ENCODE measurements at places on chromosomes 6 and 20. TPM values are rescaled to one million over a fixed set of nuclear protein-coding genes. Genes with fewer than 3 reads are reported as not detected.

Gene TSBP1
- not detected for total RNA-seq

Gene AIG1
- 57.2 TPM for total RNA-seq

Gene SLC17A3
- not detected for total RNA-seq

Gene ACOT13
- total RNA-seq = 78.9 TPM

DNA sequence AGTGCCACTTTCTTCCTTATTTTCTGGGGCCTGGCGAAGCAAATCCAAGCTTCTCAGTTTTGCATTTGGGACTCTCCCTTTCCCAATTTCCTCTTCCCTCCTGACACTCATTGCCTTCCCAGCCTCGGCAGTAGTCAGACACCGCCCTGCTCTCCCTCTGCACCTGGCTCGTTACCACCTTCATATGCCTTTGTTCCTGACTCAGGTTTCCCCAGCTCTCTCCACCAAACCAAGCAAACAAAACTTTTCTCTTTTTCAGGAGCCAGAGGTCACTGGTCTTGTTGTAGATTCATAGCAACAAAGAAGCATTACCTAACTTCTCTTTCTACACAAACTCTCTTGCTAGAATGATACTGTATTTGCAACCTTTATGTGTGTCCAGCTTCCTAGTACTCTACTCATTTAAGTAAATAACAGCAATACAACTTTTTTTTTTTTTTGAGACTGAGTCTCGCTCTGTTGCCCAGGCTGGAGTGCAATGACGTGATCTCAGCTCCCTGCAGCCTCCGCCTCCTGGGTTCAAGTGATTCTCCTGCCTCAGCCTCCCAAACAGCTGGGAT is 9.0 kb upstream of the ZC3H12D start:
- DNase-seq = no peak
- H3K27me3 ChIP-seq = no peaks in the 10 kb centered on the region
- no peaks in the 10 kb centered on the region for H3K36me3 ChIP-seq
- H3K4me3 ChIP-seq = no peak overlapping the region
- H3K4me1 ChIP-seq = no peaks in the 10 kb centered on the region
- no peak overlapping the region for H3K27ac ChIP-seq

- H3K27ac ChIP-seq = peak overlapping the region; percentile 97
- H3K36me3 ChIP-seq = peaks cover 17% of the 10 kb centered on the region
- H3K4me3 ChIP-seq = peak overlapping the region; percentile 62
- peak; percentile 83 for DNase-seq
- H3K4me1 ChIP-seq = peaks cover 72% of the 10 kb centered on the region
- H3K27me3 ChIP-seq = no peaks in the 10 kb centered on the region
These were observed 44.2 kb upstream of the SLC9A8 start for GRCh38 chr20:49768204-49769047.

- no peak overlapping the region for H3K4me3 ChIP-seq
- no peak overlapping the region for H3K27ac ChIP-seq
- DNase-seq = no peak
- H3K36me3 ChIP-seq = no peaks in the 10 kb centered on the region
- H3K4me1 ChIP-seq = peaks cover 10% of the 10 kb centered on the region
These were observed 72.9 kb upstream of the DTNBP1 start for GRCh38 chr6:15735567-15736265.

- H3K36me3 ChIP-seq = no peaks in the 10 kb centered on the region
- peaks cover 61% of the 10 kb centered on the region for H3K4me1 ChIP-seq
- H3K27ac ChIP-seq = peak overlapping the region; percentile 80
These were observed 117.1 kb downstream of the ISM1 start for GRCh38 chr20:13338097-13338661.

DNA sequence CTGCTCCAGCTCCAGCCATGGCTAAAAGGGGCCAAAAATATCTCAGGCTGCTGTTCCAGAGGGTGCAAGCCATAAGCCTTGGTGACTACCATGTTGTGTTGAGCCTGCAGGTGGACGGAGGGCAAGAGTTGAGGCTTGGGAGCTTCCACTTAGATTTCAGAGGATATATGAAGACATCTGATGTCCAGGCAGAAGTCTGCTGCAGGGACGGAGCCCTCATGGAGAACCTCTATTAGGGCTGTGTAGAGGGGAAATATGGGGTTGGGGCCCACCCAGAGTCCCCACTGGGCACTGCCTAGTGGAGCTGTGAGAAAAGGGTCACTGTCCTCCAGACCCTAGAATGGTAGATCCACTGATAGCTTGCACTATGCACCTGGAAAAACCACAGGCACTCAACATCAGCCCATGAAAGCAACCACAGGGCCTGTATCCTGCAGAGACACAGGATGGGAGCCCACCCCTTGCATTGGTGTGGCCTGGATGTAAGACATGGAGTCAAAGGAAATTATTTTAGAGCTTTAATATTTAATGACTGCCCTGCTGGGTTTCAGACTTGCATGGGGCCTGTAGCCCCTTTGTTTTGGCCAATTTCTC is 70.5 kb downstream of the NINL start:
- H3K36me3 ChIP-seq = peaks cover 5% of the 10 kb centered on the region
- H3K4me1 ChIP-seq = no peaks in the 10 kb centered on the region
- H3K27me3 ChIP-seq = no peaks in the 10 kb centered on the region
- H3K27ac ChIP-seq = no peak overlapping the region
- H3K4me3 ChIP-seq = no peak overlapping the region
- no peak for DNase-seq

DNA sequence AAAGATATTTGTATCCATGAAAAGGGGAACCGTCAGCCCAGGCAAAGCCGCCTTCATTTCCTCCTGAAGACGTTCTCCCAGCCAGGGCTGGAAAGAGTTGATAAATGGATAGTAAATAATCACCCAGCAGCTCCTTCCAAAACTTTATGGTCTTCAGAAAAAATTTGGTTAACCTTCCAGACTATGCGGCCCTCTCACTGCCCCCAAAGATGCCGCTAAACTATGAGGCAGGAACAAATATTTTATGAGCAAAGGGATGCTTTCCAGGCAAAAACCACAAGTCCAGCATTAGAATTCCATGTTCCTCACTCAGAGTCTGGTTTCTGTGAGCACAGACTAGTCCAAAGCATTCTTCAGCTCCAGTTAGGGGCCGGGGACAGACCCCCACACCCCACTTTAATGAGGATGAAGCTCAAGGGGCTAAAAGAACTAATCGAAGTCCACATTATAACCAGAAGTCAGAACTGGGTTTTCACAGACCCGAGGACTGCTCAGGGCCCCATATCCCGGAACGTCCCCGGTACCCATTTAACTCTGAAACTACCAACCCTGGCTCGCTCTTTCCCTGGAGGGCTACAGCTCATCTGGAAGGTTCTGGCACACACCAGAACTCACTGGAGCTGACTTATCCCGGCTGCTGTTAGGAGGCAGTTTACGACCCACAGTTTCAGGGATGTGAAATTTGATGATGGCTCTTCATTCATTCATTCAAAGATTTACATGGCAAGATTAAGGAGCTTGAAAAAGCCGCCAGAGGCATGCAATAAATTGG is 29.4 kb downstream of the BMP7 start:
- no peak overlapping the region for H3K4me3 ChIP-seq
- no peak overlapping the region for H3K27ac ChIP-seq
- peaks cover 100% of the 10 kb centered on the region for H3K27me3 ChIP-seq
- H3K36me3 ChIP-seq = no peaks in the 10 kb centered on the region
- no peak for DNase-seq
- no peaks in the 10 kb centered on the region for H3K4me1 ChIP-seq

GRCh38 chr6:170434117-170434820 is 118.8 kb downstream of the PSMB1 start:
- H3K4me1 ChIP-seq = no peaks in the 10 kb centered on the region
- H3K4me3 ChIP-seq = no peak overlapping the region
- H3K27ac ChIP-seq = no peak overlapping the region
- peaks cover 5% of the 10 kb centered on the region for H3K36me3 ChIP-seq
- DNase-seq = no peak

GRCh38 chr6:144327081-144327480 is 41.9 kb downstream of the UTRN start:
- H3K27me3 ChIP-seq = no peaks in the 10 kb centered on the region
- peak overlapping the region; percentile 36 for H3K27ac ChIP-seq
- H3K36me3 ChIP-seq = peaks cover 14% of the 10 kb centered on the region
- H3K4me3 ChIP-seq = no peak overlapping the region
- H3K4me1 ChIP-seq = peaks cover 29% of the 10 kb centered on the region

GRCh38 chr6:104789770-104790190 is 69.9 kb downstream of the HACE1 start:
- H3K4me1 ChIP-seq = peaks cover 8% of the 10 kb centered on the region
- H3K27me3 ChIP-seq = no peaks in the 10 kb centered on the region
- H3K27ac ChIP-seq = no peak overlapping the region
